SJSA1 (cell line): ENCODE measurements at places on chromosomes 6 and 20. TPM values are rescaled to one million over a fixed set of nuclear protein-coding genes. Genes with fewer than 3 reads are reported as not detected.

The MLIP gene
- not detected in 2 replicates for total RNA-seq

GRCh38 chr20:43558412-43559146, at the start of gene SGK2:
TSS of gene SGK2 (plus strand) at chr20:43559027. CDS start at chr20:43566496, 7,469 bp downstream.
- H3K4me1 ChIP-seq: no peaks in the 10 kb centered on the region
- H3K4me3 ChIP-seq: no peak within 1 kb of the TSS

The UBD gene
- 9.9 and 10.2 TPM in 2 replicates for total RNA-seq

The MAK gene
- total RNA-seq: not detected in 2 replicates

The TRIM40 gene
- not detected in 2 replicates for total RNA-seq

The ZSCAN31 gene
- total RNA-seq: 17.9 and 67.4 TPM in 2 replicates

The RIPOR3 gene
- total RNA-seq: 1.3 and 1.8 TPM in 2 replicates

The NMBR gene
- total RNA-seq: not detected in 2 replicates

The PGBD1 gene
- 13.4 and 13.5 TPM in 2 replicates for total RNA-seq

The WFDC5 gene
- total RNA-seq: not detected in 2 replicates

- H3K4me3 ChIP-seq: no peak overlapping the region
- no peaks in the 10 kb centered on the region for H3K27me3 ChIP-seq
These were observed 237.7 kb downstream of the HIVEP2 start for GRCh38 chr6:142707255-142707654.

The CCN2 gene
- 292 and 364 TPM in 2 replicates for total RNA-seq

DNA sequence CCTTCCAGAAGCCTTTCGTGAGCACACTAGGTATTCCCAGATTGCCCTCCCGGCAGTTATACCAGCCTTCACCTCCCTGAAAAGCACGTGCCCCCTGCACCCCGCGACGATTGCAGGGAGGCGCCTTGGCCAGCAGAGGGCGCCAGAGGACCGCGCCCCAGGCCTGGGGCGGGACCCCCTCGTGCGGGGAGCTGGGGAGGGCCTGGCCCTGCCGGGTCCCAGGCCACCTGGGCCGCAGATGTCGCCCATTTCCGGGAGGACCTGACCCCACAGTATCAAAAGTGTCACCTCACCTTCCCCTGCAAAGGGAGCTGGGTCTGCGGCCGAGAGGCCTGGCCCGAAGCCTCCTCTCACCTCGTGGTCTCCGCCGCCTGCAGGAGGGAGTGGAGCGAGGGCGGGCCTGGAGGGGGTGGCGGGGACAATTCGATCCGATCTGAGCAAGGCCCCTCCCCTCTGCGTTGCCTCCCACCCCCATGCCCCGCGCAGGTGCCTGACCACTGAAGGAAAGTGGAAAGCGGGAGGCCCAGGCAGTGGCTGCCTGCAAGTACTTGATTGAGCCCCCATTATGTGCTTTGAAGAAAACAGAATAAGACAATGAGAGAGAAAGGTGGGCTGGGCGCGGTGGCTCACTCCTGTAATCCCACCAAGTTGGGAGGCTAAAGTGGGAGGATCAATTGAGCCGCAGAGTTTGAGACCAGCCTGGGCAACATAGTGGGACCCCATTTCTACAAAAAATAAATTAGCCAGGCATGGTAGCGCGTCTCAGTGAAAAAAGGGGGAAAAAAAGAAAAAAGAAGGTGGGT, 3.5 kb upstream of the SNAI1 start:
- H3K4me3 ChIP-seq: no peak overlapping the region
- no peak overlapping the region for H3K27ac ChIP-seq
- H3K4me1 ChIP-seq: peaks cover 25% of the 10 kb centered on the region
- DNase-seq: peak; percentile 65
- peaks cover 13% of the 10 kb centered on the region for H3K36me3 ChIP-seq

- no peak for DNase-seq
- no peaks in the 10 kb centered on the region for H3K27me3 ChIP-seq
- no peak overlapping the region for H3K4me3 ChIP-seq
- H3K27ac ChIP-seq: no peak overlapping the region
- peaks cover 15% of the 10 kb centered on the region for H3K4me1 ChIP-seq
- no peaks in the 10 kb centered on the region for H3K36me3 ChIP-seq
These were observed 462.9 kb upstream of the MARCKS start for GRCh38 chr6:113394216-113394615.

DNA sequence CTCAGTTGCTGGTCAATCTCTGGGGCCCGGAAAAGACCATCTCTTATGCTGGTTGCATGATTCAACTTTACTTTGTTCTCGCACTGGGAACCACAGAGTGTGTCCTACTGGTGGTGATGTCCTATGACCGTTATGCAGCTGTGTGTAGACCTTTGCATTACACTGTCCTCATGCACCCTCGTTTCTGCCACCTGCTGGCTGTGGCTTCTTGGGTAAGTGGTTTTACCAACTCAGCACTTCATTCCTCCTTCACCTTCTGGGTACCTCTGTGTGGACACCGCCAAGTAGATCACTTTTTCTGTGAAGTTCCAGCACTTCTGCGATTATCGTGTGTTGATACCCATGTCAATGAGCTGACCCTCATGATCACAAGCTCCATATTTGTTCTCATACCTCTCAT, 4.3 kb downstream of the OR2J3 start:
- no peaks in the 10 kb centered on the region for H3K4me1 ChIP-seq
- H3K27ac ChIP-seq: no peak overlapping the region
- no peaks in the 10 kb centered on the region for H3K36me3 ChIP-seq
- no peak for DNase-seq

DNA sequence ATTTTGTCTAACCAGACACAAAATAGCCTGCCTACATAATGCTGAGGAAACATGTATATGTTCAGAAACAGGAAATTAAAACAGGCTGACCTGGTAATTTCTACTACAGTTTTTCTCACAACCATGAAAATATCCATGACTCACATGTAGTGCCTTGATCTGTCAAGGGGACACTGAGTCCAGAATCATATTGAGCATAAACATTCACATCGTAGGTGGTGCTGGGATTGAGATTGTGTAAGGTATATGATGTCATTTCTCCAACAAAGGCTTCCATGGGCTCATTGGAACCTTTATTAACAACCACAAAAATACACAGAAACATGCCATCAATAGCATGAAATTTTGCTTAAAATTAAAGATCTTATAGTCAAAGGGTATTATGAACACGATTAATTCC, 80.9 kb downstream of the COL12A1 start:
- peaks cover 96% of the 10 kb centered on the region for H3K36me3 ChIP-seq
- no peaks in the 10 kb centered on the region for H3K27me3 ChIP-seq
- H3K4me1 ChIP-seq: no peaks in the 10 kb centered on the region; the same call in 1 of the 2 replicates
- DNase-seq: no peak
- H3K4me3 ChIP-seq: no peak overlapping the region

DNA sequence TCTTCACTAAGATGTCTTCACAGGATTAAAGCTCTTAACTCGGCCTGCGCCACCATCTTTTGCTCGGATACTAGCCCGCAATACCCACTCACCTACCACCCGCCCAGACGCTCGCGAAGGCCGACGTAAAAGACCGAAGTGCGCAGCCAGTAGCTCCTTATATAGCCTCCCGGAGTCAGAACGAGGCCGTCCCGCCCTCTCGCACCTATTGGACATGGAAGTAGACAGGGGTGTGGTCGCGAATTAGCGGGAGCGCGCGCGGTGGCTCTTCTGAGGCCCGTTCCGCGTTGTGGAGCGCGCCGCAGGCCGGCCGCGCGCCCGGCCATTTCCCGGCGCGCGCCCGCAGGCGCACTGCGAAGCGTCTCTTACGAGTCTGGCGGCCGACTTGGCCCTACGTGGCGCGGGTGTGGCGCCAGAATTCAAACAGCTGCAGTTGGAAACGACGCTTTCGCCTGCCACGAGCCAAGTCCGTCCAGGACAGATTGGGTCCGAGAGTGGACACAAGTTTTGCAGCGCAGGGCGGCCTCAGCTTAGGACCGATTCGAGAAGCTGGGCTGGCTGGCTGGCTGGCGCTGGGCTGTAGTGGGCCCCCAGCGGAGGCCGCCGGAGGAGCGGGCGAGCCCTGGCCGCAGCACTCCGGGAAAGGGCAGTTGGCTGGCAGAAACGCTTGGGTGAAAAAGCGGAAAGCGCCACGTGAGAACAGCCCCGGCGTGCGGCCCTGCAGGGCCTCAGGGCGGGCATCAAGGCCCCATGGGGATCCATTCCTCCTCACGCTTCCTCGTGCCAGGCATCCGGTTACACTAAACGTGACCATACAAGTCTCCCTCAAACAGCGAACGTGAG, 36.1 kb upstream of the SYNCRIP start:
- H3K36me3 ChIP-seq: peaks cover 47% of the 10 kb centered on the region
- peak; percentile 99 for DNase-seq
- H3K4me3 ChIP-seq: peak overlapping the region; percentile 74
- no peaks in the 10 kb centered on the region for H3K27me3 ChIP-seq

The TCF21 gene
- 0.08 TPM in 1 of 2 replicates, not detected in the other for total RNA-seq

The SLC13A3 gene
- not detected in 2 replicates for total RNA-seq

GRCh38 chr20:23634985-23635767, 2.6 kb downstream of the CST3 start:
- H3K27me3 ChIP-seq: no peaks in the 10 kb centered on the region
- H3K4me1 ChIP-seq: peaks cover 12% of the 10 kb centered on the region
- no peak for DNase-seq
- no peak overlapping the region for H3K4me3 ChIP-seq

DNA sequence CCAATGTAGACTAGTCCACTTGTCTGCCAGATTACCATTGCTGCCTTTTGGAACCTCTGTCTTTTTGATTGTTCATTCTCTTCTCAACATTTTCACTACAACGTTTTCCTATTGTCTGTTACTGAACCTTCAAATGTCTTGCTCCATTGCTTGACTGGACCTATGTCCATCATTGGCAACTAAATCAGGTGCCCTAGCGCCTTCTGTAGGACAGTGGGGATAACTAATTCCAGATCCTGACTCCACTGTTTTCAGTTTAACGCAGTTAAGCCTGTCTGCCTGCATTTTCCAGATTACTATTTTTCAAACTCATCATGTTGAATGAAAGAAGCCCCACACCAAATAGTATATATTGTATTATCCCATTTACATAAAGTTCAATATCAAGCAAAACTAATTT, 433.6 kb downstream of the RNF144B start:
- no peaks in the 10 kb centered on the region for H3K27me3 ChIP-seq
- no peak overlapping the region for H3K27ac ChIP-seq
- H3K36me3 ChIP-seq: no peaks in the 10 kb centered on the region
- no peak for DNase-seq
- no peaks in the 10 kb centered on the region for H3K4me1 ChIP-seq

The TEAD3 gene
- total RNA-seq: 14.5 and 24.4 TPM in 2 replicates

DNA sequence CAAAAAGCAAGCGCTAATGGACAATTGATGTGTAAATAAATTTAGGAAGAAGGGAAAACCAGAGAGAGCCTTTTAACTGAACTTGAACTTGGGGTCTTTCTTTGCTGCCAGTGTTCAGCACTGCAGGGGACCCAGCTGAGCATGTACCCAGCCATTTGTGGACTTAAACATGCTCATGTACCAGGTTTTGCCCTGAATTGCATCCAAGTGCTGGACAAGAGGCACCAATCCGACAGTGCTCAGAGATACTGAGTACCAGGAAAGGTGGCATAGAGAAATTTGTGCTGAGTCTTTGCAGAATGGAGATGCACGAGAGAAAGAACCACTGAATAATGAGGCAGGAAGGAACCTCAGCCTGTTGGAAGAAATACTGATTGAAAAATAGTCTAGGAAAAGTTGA, 16.0 kb downstream of the AKAP12 start:
- no peaks in the 10 kb centered on the region for H3K36me3 ChIP-seq
- H3K27me3 ChIP-seq: no peaks in the 10 kb centered on the region
- peaks cover 26% of the 10 kb centered on the region for H3K4me1 ChIP-seq
- DNase-seq: no peak
